ENCODE measurements at places on chromosomes 13 and 19. TPM values are rescaled to one million over a fixed set of nuclear protein-coding genes. Genes with fewer than 3 reads are reported as not detected.

Gene PCDH9
- 6.0 TPM for total RNA-seq

Gene CYSLTR2
- total RNA-seq: 1.1 TPM

Gene MVB12A
- total RNA-seq: 48.0 TPM

Gene NFKBIB
- total RNA-seq: 16.0 TPM
